ENCODE measurements at places on chromosomes 16 and 17. TPM values are rescaled to one million over a fixed set of nuclear protein-coding genes. Genes with fewer than 3 reads are reported as not detected.

Gene PITPNC1
- total RNA-seq: 23.1 TPM

- no peak for DNase-seq
These were observed 60.0 kb upstream of the BCAR1 start for GRCh38 chr16:75311383-75311938.

DNA sequence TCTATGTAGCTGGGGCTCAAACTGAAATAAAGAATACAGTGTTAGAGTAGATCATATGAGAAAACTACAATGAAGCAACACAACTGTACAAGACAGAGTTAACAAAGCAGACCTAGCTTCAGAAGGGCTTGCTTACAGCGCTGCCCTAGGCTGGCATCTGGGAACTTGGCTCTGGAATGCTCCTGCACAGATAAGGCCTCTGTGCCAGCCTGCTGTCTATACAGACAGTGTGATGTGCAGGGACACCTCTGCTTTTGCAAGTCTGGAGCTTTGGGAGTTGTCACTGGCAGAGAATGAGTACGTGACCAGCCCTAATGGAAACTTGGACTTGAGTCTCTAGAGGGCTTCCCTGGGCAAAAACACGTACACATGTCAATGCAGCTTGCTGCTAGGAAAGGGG is 32.1 kb upstream of the SLC38A8 start:
- no peak for DNase-seq

GRCh38 chr16:85506635-85506911 is 106.5 kb upstream of the GSE1 start:
- DNase-seq: no peak

DNA sequence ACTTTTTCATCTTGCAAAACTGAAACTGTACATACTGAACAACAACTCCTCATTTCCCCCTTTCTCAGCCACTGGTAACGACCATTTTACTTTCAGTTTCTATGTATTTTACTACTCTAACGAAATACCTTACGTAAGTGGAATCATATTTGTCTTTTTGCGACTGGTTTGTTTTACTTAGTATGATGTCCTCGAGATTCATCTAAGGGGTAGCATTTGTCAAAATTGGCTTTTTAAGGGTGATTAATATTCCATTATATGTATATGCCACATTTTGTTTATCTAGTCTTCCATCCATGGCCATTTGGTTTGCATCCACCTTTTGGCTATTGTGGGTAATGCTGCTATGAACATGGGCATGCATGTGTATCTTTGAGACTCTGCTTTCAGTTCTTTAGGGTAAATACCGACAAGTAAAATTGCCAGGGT is 10.4 kb downstream of the KPNB1 start:
- DNase-seq: no peak

DNA sequence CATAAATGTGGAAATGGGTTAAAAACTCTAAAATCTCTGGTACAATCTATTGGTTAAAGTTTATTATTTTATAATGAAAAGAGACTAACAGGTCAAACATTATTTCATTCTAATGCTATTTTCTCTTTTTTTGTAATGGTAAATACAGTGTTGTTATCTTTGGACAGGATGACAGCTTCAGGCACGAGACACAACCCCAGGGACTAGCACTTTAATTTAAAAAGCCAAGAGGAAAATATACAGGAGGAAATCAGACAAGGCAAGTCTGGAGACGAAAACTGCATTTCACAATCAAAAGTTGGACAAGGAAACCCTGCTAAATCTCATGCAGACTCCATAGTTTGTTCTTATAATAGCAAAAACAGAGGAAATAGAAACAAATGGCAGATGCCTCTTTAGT is 589.1 kb upstream of the CDH8 start:
- DNase-seq: no peak

DNA sequence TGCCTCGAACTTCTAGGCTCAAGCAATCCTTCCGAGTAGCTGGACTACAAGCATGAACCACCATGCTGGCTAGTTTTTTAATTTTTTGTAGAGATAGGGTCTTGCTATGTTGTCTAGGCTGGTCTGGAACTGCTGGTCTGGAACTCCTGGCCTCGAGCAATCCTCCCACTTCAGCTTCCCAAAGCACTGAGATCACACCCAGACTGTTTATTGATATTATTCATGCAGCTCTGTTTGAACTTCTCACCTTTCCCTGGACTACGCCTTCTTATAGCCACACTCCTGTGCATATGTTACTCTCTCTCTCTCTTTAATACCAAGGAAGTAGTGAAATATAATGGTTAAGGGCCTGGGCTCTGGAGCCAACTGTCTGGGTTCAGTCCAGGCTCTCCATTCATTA is 4.6 kb downstream of the COG7 start:
- DNase-seq: no peak

GRCh38 chr16:1770328-1771187 is 785 bp downstream of the NME3 start:
- peak; percentile 60 for DNase-seq

DNA sequence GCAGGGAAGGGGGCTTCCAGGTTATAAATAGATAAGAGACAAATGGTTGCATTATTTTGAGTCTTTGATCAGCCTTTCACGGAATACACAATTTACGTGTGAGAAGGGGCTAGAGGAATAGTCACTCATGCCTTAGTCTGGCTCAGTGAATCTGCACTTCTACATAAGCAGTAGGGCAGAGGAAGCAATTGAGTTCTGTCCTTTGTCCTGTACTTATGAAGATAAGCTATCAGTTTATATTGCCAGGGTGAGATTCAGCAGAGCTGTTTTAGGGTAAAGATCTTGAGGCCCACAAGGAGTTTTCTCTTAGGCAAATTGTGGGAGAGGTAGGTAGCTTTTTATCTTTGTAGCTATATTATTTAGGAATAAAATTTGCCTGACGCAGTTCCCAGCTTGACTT is 33.3 kb downstream of the TOM1L1 start:
- DNase-seq: no peak

DNA sequence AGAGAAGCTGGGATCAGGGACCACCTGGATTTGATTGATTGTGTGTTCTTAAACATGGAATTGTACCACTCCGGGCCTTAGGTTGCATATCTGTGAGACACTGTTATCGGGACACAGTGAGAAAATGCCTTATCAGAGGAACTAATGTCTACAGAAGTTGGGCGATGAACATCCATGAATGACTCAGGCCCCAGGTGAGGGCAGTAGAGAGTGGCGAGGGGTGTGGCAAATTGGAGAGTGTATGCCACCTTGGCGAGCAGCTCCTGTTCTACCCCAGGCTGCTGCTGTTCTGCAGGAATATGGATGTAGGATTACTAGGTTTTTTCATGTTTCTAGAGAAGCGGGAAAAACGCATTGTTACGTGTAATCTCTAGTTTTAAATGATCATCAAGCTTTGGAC is 38.8 kb downstream of the CLEC16A start:
- DNase-seq: no peak

GRCh38 chr17:82389379-82389778 is 17.8 kb downstream of the UTS2R start:
- no peak for DNase-seq

GRCh38 chr17:42845918-42846593 is 1.7 kb downstream of the AOC2 start:
- DNase-seq: peak; percentile 46

- DNase-seq: no peak
These were observed 24.2 kb downstream of the STAT5A start for GRCh38 chr17:42312285-42313130.

Gene SLC13A2
- total RNA-seq: not detected

GRCh38 chr17:78572239-78573205 is 4.7 kb downstream of the DNAH17 start:
- DNase-seq: no peak

DNA sequence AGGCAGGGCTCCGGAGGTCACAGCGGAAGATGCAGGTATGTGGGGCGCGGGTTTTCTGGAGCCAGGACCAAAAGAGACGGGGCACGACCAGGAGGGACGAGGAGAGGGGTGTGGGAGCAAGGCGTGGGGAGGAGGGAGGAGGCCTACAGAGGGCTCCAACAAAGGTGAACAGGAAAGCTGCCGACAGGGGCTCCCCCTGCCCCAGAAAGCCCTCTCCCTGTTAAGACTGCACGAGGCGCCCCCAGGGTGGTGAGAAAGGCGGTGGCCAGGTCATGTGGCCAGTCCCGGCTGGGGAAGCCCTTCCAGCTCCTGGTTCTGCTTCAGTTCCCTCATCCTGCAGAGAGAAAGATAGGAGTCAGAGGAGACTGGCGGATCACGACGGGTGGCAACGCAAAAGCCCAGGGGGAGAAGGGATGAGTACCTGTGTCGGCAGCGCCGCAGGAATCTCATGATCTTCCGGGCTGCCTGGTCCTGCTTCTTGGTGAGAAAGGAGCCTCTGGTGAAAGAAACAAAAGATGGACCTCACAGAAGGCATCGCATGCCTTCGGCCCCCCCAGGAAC is 949 bp upstream of the SPAG7 start:
- no peak for DNase-seq

DNA sequence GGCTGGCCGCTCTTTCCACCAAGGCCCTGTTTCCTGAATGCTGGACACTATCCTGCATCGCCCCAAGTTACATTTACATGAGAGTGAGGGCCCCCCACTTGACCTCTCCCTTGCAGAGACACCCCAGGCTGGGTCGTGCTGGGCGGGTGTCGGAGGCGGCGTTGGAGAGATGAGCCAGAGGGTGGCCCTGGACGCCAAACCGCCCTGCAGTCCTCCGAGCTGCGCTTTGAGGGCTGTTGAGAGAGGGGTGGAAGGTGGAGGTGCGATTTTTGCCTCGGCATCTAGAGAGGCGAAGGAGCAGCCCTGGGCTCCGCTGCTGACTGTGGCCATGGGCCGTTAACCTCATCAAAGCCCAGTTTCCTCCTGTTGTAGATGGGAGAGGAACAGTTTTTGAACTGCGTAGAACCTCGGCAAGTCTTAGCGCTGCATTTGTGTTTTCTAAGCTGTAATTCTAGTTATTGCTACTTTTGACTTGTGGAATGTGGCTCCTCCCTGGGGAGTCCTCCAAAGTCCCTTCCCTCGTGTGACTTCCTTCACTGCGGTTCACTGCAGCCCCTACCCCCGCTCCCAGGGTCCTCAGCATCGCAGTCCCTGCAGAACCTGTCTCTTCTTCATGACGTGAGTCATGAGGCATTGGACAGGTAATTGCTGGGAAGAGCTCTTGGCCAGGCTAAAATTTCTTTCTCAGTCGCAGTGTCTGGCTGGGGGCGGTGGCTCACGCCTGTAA is 986 bp upstream of the ELOB start:
- DNase-seq: peak; percentile 21

- DNase-seq: no peak
These were observed 199.3 kb downstream of the CDH8 start for GRCh38 chr16:61836804-61837393.

GRCh38 chr16:27314161-27314723 is 468 bp downstream of the IL4R start:
- DNase-seq: peak; percentile 78

Gene PIK3R5
- total RNA-seq: not detected

GRCh38 chr16:12573730-12574383 is 229.8 kb downstream of the CPPED1 start:
- DNase-seq: peak; percentile 61

- no peak for DNase-seq
These were observed 17.3 kb upstream of the SPN start for GRCh38 chr16:29645694-29646187.

DNA sequence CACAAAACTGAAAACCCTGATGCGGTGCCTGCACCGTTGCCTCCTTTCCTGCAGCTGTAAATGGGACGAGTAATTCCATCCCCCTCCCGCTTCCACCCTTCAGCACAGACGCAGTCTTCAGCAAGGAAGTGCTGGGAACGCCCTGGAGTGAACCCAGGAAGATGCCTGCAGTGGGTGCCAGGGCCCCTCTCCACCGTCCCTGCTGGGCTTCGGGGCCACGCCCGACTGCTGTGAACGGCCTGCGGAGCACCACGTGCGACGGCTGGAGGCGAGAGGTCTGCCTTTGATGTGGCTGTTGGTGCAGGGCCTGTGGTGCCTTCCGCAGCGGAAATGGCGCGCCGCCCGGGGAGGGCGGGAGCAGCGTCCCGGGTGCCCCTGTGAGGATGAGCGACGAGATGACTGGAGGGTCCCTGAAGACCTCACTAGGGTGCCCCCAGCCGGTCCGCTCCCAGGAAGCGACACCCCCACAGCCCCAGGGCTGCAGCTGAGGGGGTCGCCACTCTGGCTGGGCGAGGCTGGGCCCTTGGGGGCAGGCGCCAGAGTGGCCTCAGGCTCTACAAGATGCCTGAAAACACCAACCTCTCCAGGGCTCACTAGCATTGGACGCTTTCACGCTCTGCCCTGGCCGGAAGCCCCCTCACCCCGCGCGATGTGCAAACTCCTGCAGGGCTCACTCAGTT is 749 bp upstream of the MC1R start:
- DNase-seq: peak; percentile 63

Gene CFAP97D1
- 0.12 TPM for total RNA-seq

DNA sequence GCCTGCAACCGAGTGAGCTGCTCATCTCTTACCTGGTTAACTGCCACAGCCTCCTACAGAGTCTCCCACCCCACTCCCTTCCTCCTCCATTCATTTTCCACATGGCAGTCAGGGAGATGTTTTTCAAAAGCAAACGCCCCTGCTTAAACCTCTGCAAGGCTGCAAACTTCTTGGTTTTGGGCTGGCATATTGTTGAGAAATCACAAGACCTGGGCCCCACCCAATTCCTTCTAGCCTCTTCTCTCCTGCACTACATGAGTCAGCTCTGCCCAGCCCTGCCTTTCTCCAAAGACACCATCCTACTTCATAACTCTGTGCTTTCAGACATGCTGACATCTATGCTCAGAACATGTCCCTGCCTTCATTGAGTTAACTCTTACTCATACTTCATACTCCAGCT is 136.1 kb downstream of the SPACA3 start:
- peak; percentile 71 for DNase-seq

- DNase-seq: no peak
These were observed 39.3 kb upstream of the CCDC182 start for GRCh38 chr17:57784226-57784895.

All from PC-3 (cell line).